ENCODE measurements at places on chromosomes 2 and 18.

DNA sequence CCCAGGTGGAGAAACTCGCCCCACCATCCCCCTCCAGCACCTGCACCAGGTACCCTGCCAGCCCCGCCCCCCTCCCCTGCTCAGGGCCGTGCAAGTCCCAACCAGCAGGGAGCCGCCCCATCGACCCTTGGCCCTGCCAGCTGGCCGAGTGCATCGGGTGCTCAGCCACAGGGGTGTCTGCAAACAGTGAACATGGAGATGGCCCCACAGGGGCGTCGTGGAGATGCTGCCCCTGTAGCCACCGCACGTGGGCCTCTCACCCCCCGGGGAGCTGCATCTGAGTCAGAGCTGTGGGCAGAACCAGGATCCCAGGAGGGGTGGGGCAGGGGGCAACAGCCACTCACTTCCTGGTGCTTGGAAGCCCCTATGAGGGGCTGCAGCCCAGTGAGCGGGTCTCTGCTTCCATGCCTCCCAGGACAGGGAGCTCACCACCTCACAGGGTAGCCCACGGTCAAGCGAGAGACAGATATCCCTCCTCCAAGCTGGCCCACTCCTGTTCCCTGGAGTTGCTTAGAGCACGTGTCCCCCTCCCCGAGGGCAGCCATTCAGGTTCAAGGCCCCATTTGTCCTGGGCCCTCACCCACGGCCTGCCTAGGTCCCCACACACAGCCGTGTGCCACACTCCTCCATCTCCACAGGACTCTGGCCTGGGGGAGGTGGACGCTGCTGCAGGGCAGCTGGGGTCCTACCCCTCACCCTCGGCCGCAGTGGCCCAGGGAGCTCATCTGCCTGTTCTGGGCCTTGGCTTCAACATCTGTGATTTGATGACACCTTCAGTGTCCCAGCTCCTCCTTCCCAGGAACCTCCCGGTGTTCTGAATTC is 1.1 kb upstream of the MAB21L4 start:
- DNase-seq, result no peak

DNA sequence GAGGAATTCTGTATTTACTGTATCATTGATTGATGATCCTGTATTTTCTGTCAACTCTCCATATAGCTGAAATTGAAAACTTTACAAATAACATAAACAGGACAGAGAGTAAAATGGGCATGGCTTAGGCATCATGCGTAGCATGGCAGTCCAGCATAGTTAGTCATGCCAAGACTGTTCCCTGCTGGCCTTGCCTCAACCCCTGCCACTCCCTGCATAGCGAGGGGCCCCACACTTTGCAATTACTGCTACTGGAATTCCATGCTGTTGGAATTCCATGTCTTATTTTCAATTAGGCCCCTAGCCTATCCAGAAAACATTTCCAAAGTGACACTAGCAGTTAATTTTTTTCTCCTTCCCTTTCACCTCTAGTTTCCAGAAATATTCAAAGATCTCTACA is 15.1 kb upstream of the SOX11 start:
- no peak for DNase-seq

DNA sequence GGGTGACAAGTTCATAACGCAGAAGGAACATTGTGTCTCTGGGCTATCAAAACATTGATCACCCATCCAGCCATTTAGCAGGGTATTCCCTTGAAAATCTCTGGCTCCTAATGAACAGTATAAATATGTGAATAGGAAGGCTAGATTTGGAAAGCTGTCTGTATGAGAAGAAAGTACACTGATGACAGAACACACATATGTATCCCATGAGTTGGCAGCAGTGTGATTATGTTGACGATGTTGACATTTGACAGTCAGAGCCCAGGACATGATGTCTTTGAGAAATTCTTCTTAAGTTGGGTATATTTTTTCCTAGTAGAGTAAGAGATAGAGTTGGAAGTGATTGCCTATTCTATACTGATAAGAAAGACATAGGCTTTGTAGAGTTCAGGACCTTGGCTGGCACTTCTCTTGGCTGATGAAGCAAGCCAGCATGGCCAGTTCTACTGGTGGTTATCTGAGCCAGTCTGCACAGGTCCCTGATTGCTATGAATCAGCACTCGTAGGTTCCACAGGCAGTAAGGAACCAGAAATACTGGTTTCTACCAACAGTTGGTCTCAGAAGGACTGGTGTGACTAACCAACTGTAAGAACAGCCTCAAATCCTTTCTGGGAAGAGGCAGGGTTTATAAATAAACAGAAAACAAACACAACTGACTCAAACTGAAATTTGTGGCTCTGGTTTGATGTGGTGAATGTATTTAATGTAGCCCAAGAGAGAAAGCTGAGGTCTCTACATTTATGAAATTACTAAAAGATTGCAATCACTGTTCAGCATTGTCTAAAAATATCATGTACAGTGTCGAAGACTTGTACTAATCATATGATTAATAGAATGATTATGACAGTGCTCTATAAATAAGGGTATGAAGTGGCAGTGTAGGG is 43.9 kb upstream of the RAPH1 start:
- no peak for DNase-seq

GRCh38 chr2:192166946-192167345 is 27.8 kb downstream of the TMEFF2 start:
- DNase-seq, result no peak

DNA sequence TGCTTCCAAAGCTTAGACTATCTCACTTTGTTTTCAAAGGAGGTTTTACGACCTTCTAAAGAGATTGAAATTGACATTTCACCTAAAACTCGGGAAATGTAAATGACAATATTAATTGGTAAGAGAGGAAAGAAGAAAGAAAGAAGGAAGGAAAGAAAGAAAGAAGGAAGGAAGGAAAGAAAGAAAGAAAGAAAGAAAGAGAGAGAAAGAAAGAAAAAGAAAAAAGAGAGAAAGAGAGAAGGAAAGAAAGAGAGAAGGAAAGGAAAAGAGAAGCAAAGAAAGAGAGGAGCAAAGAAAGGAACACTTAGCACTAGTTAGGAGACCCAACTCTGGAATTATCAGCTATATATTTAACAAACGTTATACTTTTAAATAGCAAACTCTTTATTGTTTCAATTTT is 3.7 kb downstream of the GKN1 start:
- DNase-seq, result no peak

DNA sequence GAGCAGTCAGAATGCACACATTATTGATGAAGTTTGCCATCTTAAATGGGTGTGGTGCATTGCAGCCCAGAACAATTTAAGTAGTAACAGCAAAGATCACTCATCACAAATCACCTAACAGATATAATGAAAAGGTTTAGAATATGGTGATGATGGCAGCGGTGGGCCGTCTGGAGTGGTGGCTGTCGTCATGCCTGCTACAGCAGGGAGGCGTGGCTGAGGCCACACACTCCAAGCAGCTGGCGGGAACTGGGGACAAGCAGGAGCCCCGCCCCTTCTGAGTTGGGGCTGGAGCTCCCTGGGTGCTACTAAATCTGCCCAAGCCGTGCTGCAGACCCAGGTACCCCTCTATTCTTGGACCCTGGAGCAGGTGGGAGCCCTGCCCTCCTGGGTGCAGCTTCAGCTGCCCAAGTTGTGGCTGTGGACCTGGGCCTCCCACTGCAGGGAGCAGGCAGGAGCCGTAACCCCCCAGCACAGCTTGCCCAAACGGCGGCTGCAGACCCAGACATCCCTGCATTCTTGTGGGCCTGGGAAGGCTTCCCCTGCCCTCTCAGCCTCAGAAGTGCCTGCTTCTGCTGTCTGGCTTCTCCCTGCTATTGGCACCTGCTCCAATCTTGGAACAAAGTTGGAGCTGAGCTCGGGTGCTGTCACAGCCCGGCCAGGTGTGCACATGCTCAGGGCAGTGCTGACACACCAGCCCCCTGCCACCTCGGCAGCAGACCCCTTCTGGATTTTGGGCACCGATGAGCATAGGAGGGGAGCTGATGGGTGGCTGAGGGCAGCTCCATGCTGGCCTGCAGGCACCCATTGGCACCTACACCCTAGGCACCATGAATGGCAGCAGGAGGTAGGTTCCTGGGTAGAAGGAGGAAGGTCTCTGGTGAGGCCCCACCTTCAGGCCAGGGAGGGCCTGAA is 149.3 kb downstream of the EHBP1 start:
- no peak for DNase-seq

- DNase-seq, result no peak
Measured at GRCh38 chr2:69272803-69273471, 114.1 kb downstream of the GFPT1 start.

DNA sequence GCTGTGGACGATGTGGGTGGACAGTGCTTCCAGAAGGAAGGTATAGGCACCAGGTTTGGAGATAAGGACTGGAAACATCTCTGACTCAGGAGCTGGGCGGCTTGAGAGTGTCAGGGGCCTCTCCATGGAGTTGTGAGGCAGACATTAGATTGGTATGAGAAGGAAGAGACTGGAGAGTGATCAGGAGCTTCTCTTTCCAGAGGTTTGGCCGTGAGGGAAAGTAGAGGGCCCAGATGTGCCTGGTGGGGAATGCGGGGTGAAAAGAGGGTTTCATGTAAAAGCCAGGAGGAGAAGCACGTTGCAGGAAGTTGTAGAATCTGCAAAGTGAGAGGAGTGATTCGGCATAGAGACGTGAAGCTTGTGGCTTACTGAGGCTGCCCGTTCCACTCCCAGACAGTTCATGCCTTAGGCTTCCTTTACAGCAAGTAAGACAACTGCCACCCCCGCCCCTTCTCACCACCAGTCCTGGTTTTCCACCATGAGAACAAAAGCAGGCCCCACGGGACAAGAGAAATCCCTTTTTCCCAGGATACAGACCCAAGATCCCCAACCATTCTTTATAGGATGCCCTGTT is 166.3 kb upstream of the HDAC4 start:
- no peak for DNase-seq

- DNase-seq, result no peak
Measured at GRCh38 chr2:101111917-101112771, 39.0 kb downstream of the TBC1D8 start.

GRCh38 chr2:104844807-104845551 is 8.9 kb upstream of the POU3F3 start:
- no peak for DNase-seq

- DNase-seq, result no peak
Measured at GRCh38 chr18:47163241-47163640, 12.9 kb downstream of the IER3IP1 start.

GRCh38 chr18:53441761-53442414 is 782.6 kb downstream of the MBD2 start:
- no peak for DNase-seq

GRCh38 chr2:127638361-127639110 is 7.4 kb upstream of the GPR17 start:
- DNase-seq, result no peak

DNA sequence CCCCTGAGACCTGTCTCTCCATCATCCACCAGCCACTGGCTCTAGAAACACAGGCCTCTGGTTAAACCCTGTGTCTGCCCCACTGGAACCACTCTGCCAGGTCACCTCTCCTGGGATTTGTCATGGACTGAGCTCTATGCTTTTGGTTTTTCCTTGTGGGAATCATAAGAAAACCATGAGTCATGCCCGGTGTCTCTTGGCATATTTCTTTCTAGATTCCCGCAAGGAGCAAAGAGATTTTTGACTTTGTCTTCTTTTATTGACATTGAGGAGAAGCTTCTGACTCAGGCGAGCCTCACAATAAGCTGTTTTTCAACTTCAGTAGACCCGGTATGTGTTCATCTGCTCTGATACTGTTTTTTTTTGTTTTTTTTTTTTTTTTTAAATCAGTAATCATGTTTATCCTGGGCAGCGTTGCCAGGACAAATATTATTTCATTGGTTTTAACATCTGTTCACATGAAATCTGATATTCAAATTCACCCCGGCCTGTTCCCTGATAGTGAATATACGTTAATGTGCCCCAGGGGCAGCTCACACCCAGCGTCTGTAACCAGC is 207.1 kb downstream of the ACKR3 start:
- no peak for DNase-seq

DNA sequence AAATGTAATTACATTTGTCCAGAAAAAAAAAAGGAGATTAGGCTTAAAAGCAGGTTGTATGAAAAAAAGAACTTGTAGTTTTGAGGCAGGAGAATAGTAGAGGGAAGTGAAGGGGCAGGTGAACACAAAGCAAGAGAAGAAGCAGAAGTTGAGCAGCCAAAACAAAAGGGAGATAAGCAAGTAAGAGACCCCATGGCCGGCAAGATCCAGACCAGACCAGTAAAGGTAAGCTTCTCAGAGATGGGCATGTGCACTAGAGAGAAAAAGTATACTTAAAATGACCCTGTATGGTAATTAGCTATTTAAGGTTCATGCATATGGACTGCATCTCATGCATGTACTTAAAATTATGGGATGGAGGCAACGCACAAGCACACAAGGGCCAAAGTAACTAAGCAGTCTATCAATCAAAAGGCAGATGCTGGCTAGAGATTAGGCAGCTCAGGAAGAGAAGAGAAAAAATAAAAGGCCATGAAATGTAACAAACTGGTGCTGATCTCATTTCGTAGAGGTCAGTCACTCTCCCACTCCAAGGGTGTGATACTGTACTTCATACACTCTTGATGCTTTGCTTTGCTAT is 9.7 kb downstream of the SIGLEC15 start:
- no peak for DNase-seq

DNA sequence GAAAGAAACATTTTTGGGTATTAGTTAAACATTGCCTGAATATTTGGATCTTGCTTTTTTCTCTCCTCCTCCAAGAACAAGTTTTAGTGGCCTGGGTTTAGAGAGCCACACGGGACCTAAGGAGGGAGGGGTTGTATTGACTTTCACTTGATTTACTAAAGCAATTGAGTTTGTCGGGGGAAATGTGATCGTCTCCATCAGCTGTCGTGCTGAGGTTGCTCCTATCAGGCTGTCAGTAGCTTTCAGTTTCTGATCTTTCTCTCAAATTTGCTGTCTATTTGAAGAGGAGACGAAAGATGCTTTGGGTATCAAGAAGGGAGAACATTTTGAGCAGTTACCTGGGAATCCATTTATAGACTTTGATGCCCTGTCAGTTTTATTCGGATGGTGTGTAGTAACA is 106.0 kb downstream of the SETBP1 start:
- no peak for DNase-seq

DNA sequence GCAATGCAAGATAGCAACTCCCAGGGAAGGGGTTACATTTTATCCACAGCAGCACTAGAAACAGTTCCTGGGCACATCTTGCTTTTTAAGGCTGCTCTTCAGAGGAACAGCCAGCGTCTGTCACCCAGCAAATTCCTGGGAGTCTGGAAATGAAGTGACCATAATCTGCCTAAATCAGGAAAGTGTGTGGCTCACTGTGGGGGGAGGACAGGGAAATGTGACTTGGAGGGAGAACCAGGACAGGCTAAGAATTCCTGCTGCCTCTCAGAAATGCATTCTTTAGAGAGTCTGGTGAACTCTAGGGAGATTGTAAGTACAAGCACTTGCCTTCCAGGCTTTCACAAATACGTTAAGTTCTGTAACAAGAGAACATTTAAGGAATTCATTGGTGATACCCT is 364.3 kb upstream of the SPHKAP start:
- DNase-seq, result no peak

GRCh38 chr2:175001566-175001965 is 3.6 kb downstream of the CHN1 start:
- no peak for DNase-seq

- no peak for DNase-seq
Measured at GRCh38 chr2:70357684-70358071, 55.8 kb upstream of the FAM136A start.

GRCh38 chr2:219962801-219963200 is 335.4 kb downstream of the SLC4A3 start:
- DNase-seq, result no peak

All from activated CD4-positive, CD25-positive, alpha-beta regulatory T cell treated with anti-CD3 and anti-CD28 coated beads, Interleukin-2, amount 50 U/mL, for 16 hours (primary cell).